ENCODE measurements at places on chromosomes 1 and 21. TPM values are rescaled to one million over a fixed set of nuclear protein-coding genes. Genes with fewer than 3 reads are reported as not detected.
A peak's percentile ranks its signal among the peaks of the same experiment; 100 is the strongest.

SPRR2E gene
- not detected for total RNA-seq

GUCA2B gene
- total RNA-seq, result not detected

DNA sequence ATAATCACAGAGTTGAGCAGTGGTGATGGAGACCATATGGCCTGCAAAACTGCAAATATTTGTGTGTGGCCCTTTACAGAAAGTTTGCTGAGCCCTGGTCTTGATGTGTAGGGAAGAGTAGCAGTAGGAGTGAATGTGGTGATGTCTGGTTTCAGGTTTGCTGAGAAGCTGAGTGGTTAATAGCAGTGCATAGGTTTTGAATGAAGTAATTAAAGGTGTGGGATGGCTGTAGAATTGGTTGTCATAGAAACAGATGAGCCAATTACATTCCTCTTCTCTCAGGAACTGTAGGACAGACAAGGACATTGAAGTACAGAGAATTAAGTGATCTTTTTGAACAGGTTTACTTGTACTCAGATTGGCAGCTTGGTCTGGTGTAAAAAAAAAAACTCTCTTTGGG, 37.4 kb downstream of the PRDM2 start:
- no peak overlapping the region for H3K4me3 ChIP-seq
- no peak overlapping the region for H3K27ac ChIP-seq
- H3K27me3 ChIP-seq, result no peaks in the 10 kb centered on the region
- peaks cover 3% of the 10 kb centered on the region for H3K36me3 ChIP-seq

DNA sequence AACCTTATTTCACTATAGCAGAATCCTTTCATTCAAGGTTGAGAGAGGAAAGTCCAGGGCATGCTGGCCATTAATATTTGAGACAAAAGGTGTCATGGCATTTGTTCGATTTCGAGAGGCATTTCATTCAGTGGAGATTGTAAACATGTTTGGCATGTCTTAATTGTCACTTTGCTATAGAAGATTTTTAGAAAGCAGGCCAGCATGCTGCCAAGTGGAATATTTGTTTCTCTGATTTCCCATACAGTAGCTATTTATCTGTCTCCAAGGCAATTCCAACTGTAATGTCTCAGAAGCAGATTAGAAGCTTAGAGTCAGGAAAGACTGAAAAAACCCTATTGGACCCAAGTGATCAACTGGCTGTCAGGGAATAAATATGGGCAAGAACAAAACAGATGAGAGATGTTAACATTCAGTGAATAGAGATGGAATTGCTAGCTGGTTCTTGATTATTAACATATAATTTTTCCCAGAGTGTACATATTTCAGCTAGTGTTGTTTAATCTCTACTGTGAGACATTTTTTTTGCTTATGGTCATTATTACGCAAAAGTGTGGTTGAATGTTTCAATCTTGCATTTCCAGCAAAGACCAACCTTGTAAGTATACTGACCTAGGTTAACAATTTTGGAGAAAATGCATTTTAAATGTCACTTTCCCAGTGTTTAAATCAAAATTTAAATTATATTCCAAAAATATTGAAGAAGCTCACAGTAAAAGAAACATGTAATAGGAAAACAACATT, 174.6 kb downstream of the KCNK2 start:
- no peak overlapping the region for H3K27ac ChIP-seq
- H3K4me1 ChIP-seq, result no peaks in the 10 kb centered on the region
- no peaks in the 10 kb centered on the region for H3K36me3 ChIP-seq
- no peak for DNase-seq

DNA sequence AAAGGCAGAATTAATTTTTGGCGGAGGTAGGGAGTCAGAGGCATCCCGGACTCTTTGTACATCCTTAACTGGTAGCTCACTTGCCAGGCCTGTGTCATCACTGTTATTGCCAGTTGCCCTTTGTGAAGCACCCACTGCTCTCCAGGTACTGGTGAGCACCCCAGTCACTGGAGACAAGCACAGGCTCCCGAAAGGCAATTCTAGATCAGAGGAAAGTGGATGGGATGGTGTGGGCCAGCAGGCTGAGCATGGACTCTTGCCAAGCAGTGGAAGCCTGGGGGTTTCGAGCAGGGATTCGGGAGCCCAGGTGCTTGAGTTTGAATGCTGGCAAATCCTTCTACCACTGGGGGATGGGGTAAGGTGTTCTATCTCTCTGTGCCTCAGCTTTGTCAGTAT, 551.1 kb downstream of the MATN1 start:
- H3K27me3 ChIP-seq, result peaks cover 26% of the 10 kb centered on the region
- H3K4me1 ChIP-seq, result no peaks in the 10 kb centered on the region
- no peaks in the 10 kb centered on the region for H3K36me3 ChIP-seq
- H3K27ac ChIP-seq, result no peak overlapping the region
- no peak for DNase-seq

DNA sequence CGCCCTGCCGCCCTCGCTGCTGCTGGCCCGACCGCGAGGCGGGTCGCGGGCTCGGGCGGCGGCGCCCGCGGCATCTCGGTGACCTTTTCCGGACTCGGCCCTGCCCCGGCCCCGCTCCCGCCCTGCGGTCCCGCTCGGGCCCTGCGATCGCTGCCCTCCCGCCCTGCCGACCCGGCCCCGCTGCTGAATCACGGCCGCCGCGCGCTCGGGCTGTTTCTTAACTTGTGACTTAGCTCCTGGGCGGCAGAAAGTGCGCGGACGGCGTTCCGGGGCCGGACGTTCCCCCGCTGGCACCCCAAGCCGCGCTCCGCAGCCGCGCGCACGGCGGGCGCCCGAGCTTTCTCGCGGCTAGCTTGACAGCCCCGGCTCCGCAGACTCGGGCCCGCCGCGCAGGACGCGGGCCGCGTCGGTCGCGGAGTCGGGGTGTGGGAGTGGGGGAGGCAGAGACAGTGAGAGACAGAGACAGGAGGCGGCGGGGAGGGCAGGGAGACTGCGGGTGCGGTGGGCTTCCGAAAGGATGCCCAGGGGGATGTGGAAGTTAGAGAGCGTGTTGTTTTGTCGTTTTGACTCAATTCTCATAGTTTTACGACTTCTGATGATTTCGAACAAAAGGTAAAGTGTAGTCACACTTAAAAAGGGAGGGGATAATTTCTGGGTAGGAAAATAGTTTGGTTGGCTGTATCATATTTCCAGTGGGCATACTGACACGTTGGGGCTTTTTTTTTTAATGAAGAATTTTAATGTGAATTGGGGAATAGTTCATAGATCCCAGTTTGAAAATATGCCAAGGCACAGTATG, 49.8 kb downstream of the PRDM2 start:
- peak; percentile 60 for DNase-seq
- H3K27ac ChIP-seq, result peak overlapping the region; percentile 87
- H3K4me1 ChIP-seq, result peaks cover 56% of the 10 kb centered on the region
- H3K27me3 ChIP-seq, result no peaks in the 10 kb centered on the region

DNA sequence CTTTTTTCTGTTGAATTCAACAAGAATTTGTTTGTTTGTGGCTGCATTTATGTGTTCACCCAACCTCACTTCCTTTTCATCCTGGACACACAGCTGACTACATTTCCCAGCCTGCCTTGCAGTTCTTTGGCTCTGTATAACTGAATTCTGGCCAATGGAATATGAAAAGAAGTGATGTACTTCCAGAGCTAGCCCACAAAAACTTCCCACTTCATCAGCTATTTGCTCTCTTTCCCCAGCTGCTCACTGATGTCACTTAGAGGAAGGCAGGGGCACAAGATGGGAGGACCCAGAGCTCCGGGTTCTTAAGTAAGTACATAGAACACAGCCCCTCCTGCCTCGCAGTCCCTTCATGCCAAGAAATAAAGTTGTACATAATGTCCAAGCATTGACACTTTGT, 235.0 kb upstream of the FGGY start:
- no peak overlapping the region for H3K27ac ChIP-seq
- H3K4me1 ChIP-seq, result peaks cover 35% of the 10 kb centered on the region
- H3K36me3 ChIP-seq, result peaks cover 3% of the 10 kb centered on the region

DNA sequence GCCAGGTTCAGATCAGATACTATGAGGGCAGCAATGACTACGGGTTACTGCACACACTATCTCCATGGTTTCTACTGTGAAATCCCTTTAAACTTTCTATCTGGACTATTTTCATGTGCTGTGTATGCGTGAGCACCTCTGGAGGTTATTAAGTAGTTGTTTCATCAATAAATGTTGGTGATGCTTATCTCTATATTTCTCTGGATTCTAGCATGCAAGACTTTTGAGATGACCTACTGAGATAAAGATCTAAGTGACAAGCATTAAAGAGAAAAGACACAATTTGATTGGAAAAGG, 194.0 kb downstream of the NRIP1 start:
- no peak for DNase-seq
- no peak overlapping the region for H3K27ac ChIP-seq
- H3K4me1 ChIP-seq, result peaks cover 2% of the 10 kb centered on the region
- H3K27me3 ChIP-seq, result peaks cover 8% of the 10 kb centered on the region

DNA sequence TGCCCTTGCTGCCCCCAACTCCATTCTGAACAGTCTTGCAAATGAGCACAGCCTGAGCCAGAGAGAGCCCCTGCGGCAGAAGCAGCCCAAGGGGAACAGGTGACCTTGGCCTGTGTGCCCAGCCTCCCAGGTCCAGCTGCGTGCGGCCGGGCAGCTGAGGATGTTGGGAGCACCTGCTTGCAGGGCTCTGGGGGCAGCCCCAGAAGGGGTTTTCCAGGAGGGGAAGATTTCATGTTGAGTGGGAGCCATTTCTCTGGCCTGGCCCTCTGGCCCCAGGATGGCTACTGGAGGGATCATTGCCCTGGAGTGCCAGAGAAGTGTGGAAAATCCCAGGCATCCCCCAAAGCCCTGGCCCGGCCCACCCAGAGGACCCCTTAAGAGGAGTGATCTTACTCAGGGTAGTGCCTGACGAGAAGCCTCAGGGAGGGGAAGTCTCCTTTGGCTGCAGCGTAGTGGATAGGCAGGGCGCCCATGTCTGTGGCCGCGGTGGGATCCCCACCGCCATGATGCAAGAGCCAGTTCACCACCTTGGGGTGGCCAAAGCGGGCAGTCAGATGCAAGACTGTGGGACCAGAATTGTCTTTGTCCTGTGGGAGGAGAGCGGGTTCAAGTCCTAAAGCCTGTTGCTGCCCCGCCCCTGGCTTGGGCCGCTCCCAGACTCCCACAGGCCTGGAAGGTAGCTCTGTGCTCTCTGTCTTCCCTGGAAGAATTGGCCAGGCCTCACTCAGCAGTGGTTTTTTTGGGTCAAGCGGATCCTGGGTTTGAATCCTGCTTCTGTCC, 20.6 kb upstream of the RNU1-4 start:
- H3K4me1 ChIP-seq, result no peaks in the 10 kb centered on the region
- no peak overlapping the region for H3K4me3 ChIP-seq
- DNase-seq, result peak; percentile 15

- peaks cover 7% of the 10 kb centered on the region for H3K4me1 ChIP-seq
- H3K4me3 ChIP-seq, result no peak overlapping the region
- DNase-seq, result no peak
Measured at GRCh38 chr1:160987359-160988050, 32.9 kb upstream of the ITLN2 start.

DNA sequence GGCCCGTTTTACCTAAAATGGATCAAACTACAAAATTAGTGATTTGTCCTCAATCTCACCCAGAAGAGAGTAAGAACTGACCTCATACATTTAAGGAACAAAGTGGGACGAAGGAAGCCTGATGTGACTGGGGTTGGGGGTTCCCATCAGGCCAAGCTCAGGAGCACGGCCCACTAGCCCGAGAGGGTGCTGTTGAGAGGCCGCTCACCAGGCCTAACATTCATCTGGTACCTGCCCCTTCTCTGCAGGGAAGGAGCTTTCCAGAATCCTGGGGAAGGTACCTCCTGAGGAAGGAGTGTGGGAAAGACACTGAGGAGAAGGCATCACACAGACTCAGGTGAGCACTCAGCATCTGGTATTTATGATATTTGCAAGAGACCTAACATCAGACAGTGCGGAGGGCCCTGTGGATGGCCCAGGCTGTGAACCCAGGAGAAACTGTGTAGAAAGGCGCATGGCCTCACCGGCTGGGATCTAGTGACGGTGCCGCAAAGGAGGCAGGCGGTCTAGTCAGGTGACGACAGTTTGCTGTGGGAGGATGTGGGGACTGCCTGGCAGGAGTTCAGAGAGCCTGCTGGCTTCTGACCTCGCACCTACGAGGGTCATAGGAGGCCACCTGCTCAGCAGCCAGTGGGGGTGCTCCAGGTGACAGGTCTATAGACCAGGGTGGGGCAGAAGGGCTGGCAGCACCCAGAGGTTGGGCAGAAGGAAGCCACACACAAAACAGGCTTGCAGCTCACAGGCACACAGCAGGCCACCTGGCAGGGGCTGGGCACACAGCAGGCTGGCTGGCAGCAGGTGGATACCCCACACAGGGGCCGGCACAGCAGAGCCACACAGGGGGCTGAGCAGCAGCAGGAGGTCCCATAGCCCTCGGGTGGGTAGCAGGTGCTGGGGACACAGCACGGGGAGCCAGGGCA, 543 bp downstream of the KRTAP12-4 start:
- H3K36me3 ChIP-seq, result peaks cover 45% of the 10 kb centered on the region
- H3K27me3 ChIP-seq, result no peaks in the 10 kb centered on the region
- peak overlapping the region; percentile 63 for H3K27ac ChIP-seq
- peak; percentile 49 for DNase-seq

- H3K27ac ChIP-seq, result no peak overlapping the region
- no peak overlapping the region for H3K4me3 ChIP-seq
- no peaks in the 10 kb centered on the region for H3K4me1 ChIP-seq
- DNase-seq, result no peak
Measured at GRCh38 chr1:171769754-171770153, 11.7 kb upstream of the METTL13 start.

DNA sequence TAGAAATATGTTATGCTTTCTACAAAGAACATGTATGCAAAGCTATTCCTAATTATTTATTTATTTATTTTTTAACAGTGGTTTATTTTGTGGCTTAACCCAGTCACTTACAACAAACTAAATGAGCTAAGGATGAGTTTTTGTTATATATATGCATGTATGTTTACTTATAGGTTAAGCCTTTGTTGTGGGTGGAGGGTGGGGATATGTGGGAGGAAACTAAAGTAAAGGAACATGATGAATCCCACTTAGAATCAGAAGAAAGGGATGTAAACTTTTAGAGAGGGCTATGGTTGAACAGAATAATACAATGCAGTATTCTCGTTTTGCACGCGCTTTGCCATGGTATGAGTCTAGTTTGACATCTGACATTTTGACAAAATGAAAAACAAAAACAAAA, 321.0 kb upstream of the RUNX1 start:
- H3K27ac ChIP-seq, result no peak overlapping the region
- no peaks in the 10 kb centered on the region for H3K27me3 ChIP-seq
- H3K36me3 ChIP-seq, result no peaks in the 10 kb centered on the region
- H3K4me1 ChIP-seq, result no peaks in the 10 kb centered on the region

DNA sequence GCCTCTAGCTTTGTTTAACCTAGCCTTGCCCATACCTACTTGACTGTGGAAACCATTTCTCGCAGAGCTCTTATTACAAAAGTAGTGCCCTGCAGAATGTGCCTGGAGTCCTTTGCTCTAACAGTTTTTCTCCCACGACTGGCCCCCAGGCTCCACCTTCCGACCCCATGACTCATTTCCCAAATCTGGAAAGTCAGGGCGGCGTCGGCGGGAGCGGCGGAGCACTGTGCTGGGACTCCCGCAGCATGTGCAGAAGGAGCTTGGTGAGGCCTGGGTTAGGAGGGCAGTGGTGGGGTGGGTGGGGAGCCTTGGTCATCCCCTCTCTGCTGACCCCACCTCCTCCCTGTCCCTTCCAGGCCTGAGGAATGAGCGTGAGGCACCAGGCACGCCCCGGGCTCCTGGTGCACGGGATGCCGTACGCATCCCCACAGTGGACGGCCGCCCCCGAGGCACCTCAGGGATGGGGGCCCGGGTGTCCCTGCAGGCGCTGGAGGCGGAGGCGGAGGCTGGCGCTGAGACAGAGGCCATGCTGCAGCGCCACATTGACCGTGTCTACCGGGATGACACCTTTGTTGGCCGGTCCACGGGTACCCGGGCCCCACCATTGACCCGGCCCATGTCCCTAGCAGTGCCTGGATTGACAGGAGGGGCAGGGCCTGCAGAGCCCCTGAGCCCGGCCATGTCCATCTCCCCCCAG, 47.5 kb downstream of the YARS1 start:
- DNase-seq, result no peak
- H3K27me3 ChIP-seq, result no peaks in the 10 kb centered on the region
- peaks cover 16% of the 10 kb centered on the region for H3K36me3 ChIP-seq
